ENCODE measurements at places on chromosomes 11 and 22.

DNA sequence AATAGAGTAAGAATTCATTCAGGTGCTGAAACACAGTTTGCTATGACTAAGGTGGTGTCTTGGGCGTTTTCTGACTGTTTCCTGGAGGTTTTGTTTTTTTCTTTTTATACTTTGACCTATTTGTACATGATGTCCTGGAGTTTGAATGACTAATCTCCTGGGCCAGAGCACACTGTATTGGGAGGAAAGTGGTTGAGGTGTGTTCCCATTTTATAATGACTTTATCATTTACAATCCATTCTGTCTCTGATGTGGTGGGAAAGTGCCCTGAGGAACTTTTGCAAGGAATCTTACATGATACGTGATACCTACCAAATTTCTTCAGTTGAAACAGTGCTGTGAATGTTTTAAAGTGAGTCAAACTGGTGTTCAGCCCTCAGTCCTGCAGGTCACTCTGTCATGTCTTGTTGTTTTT lies 80.8 kb downstream of the TNRC6B start:
- DNase-seq: peak; percentile 24

- DNase-seq: no peak
These were observed 13.7 kb downstream of the GDPD4 start for GRCh38 chr11:77287615-77288273.

DNA sequence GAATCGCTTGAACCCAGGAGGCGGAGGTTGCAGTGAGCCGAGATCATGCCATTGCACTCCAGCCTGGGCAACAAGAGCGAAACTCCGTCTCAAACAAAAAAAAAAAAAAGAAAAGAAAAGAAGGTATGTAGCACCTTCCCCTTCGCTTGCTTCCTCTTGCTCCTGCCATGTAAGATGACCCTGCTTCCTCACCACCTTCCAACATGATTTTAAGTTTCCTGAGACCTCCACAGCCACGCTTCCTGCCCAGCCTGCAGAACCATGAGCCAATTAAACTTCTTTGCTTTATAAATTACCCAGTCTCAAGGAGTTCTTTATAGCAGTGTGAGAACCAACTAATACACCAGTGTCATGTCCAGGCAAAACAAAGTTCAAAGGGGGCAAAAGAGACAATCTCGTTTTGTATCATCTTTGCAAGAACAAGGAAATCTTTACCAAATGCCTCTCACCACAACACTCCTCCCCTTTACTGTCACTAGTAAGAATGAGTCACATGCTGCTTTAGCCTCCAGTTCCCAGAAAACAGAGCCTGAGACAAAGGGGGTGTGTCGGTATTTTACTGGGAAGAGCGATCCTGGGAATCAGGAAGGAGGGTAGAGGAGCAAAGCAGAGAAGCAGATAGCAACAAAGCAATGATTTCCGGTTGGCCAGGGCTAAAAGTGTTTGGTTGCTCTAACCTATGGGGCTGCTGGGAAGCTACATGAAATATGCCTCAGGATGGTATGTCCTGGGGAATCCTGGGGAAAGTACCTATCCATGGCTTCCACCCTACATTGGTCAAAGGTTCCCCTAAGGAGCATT lies 10.5 kb upstream of the MCHR1 start:
- peak; percentile 57 for DNase-seq

GRCh38 chr22:24001314-24001713 lies 3.9 kb downstream of the GSTT4 start:
- DNase-seq: no peak

DNA sequence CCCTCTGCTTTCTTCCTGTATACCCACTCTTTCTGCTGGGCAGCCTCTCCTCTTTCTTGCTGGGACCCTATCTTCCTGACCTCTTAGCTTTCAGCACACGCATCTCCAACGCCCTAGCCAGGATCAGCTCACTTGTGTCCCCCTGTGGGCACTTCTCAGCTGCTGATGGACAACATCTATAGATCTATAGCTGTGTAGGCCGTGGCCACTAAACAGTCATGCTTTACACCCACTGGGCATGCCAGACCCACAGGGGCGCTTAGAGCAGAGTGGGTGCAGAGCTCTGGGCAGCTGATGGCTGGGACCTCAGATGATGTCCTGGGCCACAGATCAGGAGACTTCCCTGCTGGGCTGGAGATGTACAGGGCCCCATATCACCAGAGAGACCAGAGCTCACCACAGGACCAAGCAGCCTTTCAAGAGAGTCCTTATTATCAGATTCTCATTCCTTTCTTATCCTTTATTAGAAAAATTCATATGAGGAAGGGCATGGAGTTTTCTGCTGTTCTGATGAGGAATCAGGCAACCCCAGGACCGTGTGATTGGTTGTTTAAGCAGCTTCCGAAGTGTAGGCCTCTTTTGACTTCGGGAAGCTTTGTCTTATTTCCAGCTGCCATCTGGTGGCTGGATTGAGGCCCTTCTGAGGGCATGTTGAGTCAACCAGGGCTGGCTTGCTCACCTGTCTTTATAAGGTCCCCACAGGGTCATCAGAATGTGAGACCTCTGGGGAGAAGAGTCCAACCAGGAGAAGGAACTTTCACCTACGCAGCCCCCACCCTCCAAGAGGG lies 60.5 kb downstream of the OSBP2 start:
- peak; percentile 68 for DNase-seq

DNA sequence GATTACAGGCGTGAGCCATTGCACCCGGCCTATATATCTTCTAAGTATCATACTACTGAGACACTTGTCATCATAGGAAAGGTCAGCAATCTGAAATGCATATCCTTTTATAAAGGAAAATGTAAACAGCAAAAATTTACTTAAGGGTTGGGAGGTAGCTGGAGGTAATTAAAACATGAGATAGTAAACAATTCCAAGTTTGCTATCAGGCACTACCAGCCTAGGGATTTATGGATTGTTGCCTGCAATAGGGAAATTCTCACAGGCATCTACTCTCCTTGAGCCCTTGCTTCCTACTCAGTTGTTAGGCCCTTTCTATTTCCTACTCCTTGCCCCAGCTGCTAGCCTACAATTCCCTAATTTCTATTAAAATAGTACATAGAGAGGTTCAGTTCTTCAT lies 16.1 kb downstream of the PGR start:
- no peak for DNase-seq

DNA sequence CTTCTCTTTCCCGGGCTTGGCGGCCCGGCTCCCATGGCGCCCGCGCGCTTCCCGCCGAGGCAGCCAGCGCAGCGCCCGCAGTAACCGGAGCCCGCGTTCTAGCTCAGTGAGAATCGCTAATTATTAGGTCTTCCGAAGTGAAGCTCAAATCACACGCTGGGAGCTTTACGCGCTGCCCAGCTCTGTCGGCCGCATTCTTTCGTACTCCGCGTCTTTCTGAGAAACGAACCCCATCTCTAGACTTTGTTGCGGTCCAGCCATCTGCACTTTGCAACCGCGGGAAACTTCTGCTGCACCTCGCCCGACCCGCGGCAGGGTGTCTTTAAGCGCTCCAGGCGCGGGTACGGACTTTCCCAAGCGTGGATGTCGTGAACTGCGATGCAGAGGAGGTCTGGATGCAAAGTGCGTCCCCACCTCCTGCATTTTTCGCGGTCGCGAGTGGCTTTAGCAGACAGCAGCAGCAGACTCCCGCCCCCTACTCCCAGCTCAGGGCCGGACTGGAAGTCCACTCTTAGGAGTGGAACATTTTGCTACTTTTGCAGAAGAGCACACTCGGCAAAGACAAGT lies 6.0 kb upstream of the PAX6 start:
- DNase-seq: no peak

DNA sequence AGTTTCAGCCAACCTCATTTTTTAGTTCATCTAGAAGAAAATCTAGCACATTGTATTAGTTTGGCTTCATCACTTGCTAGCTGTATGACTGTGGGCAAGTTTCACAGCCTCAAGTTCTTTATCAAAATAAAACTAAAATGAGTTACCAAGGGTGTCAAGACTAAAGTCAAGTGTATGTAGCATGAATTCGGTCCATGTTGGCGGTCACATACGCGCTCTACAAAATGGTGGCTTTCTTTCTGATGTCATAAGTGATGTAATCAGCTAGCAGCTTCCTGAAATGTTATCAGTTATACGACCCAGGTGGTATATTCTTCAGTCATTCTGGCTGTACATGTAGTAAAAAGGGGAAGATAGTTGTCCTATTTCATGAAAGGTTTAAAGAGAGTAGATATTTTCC lies 50.5 kb downstream of the POLD3 start:
- DNase-seq: no peak

GRCh38 chr11:112085822-112086421 lies 634 bp downstream of the TIMM8B start:
- DNase-seq: peak; percentile 56

DNA sequence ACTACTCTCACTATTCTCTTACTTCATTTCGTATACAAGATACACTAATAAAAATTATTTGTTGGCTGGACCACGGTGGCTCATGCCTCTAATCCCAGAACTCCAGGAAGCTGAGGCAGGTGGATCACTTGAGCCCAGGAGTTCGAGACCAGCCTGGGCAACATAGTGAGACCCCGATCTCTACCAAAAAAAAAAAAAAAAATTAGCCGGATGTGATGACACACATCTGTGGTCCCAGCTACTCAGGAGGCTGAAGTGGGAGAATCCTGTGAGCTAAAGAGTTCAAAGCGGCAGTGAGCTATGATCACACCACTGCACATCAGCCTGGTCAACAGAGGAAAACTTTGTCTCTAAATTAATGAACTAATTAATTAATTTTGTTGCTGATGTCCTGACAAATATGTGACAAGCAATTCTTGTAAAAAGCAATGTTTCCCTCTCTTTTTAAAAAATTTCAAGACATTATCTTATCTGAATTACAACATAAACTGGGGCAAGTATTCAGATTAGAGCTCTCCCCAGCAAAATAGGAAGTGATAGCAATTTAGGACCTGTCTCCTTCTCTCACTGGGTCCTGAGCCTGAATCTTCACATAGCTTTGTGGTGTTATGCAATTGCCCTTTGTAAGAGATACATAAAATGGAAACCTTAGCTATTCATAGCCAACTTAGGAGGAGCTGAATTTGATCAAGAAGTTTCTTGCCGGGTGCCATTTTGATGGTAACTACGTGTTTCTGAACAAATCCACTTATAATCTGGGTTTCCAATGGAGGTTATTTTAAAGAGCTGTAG lies 17.6 kb upstream of the TMA7B start:
- DNase-seq: no peak

- no peak for DNase-seq
These were observed 28.3 kb upstream of the MS4A6A start for GRCh38 chr11:60211206-60211605.

DNA sequence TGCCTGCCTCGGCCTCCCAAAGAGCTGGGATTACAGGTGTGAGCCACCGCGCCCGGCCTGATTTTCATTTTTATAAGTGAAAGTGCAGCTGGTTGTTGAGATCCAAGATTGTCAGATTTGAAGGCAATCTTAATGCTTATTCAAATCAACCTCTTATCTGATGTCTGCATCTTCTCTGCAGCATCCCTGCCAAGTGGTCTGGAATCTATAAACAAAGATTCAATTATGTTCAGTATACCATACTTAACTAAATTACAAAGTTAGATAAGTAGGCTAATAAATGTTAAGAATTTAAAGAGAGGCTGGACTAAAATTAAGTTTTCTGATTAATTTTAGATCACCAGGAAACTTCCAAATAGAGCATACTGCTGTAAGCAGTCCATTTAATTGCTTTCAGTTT lies 53.8 kb downstream of the POLD3 start:
- DNase-seq: no peak

DNA sequence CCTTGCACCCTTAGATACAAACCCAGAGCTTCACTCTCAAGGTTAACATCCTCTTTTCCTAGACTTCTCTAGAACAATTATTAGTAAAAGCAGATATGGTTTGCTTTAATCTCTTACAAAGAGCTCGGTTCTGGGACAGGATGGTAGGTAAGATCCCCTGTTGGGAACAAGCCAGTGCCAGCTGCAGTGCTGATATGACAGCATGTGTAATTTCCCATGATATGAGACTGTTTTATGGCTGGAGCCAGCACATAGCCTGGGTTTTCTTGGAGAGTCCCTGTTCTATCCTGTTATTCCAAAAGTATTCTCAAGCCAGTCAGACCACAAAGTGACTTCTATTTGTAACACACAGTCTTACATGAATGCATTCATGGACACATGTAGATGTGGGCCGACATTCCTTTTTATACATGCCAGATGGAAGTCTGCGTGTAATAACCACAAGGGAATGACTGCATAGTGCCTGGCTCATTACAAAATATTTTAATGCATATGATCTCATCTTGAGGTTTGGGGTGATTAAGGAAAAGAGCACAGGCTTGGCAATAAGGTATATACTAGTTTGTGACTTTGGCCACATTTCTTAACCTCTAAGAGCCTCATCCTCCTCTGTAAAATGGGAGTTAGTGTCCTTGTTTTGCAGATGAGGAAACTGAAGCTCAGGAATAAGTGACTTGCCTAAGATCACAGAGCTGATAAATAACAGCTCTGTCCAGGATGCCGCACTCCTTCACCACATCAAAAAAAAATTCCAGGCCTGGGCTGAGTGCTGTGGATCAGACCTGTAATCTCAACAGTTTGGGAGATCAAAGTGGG lies 21.8 kb downstream of the CLMP start:
- DNase-seq: no peak

GRCh38 chr11:3135481-3136440 lies 29.3 kb downstream of the OSBPL5 start:
- DNase-seq: no peak

- DNase-seq: no peak
These were observed 68.6 kb downstream of the SWAP70 start for GRCh38 chr11:9732453-9732852.

DNA sequence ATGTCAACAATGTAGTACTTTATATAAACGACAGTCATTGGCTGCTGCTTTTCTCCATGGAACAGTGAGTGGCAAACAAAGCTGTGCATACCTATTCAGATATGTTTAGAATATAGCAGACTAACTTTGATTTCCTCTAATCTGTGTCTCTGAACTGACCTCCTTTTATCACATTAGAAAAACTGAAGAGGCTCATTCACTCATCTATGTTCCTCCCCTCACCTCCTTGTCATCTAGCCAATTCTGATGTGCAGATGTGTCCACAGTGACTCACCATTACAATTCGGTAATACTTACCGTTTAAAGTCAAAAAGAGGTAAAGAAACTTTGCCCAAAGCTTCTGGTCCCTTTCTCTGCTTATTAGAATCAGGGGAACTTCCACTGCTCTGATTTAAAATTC lies 51.5 kb upstream of the RPS13 start:
- DNase-seq: no peak

DNA sequence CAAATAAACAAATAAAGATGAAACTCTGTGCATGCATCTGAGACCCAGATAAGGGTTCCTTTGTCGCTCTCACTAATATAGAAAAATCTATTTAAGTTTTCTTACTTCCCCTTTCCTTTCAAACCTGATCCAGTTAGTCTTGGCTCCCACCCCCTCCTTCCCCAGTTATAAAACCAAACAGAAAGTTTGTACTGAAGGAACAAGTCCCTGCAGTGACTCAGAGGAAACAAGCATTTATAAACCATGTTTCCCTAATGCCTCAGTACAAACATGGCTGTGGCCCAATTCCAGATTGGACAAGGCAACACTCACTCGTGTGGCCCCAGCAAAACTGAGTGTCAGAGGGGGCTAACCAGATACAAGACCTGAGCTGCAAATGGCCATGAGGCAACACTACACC lies 65.5 kb upstream of the ARHGAP20 start:
- DNase-seq: no peak

- no peak for DNase-seq
These were observed 57.3 kb upstream of the SLN start for GRCh38 chr11:107769189-107769588.

All from activated T-cell treated with anti-CD3 and anti-CD28 coated beads, Interleukin-2, amount 50 U/mL, for 72 hours (primary cell).